ENCODE measurements at places on chromosomes 2 and 18. TPM values are rescaled to one million over a fixed set of nuclear protein-coding genes. Genes with fewer than 3 reads are reported as not detected.

The CDK5R2 gene
- not detected for total RNA-seq

The GRHL1 gene
- total RNA-seq, result 86.3 TPM

The ICOS gene
- total RNA-seq, result 0.33 TPM

The AGXT gene
- total RNA-seq, result under 0.01 TPM

The ADAM23 gene
- 2.5 TPM for total RNA-seq

The IL1A gene
- not detected for total RNA-seq

The COA5 gene
- total RNA-seq, result 50.8 TPM

The SIGLEC15 gene
- total RNA-seq, result 1.5 TPM

The EGR4 gene
- not detected for total RNA-seq

The MEP1B gene
- total RNA-seq, result 0.15 TPM

The NPAS2 gene
- total RNA-seq, result 22.5 TPM

The PAX8 gene
- 1.0 TPM for total RNA-seq

The SCYGR8 gene
- total RNA-seq, result not detected

The ITGAV gene
- total RNA-seq, result 107 TPM

The EMILIN1 gene
- total RNA-seq, result 25.6 TPM

The GKN1 gene
- total RNA-seq, result not detected

The ALLC gene
- 0.16 TPM for total RNA-seq

The KCNIP3 gene
- 15.1 TPM for total RNA-seq

The NEUROD1 gene
- total RNA-seq, result not detected

The ASTL gene
- total RNA-seq, result not detected

The BAZ2B gene
- 250 TPM for total RNA-seq

The TLX2 gene
- not detected for total RNA-seq

The RMND5A gene
- total RNA-seq, result 41.6 TPM

The RIT2 gene
- total RNA-seq, result not detected

The OLA1 gene
- 73.7 TPM for total RNA-seq

The CRYGD gene
- total RNA-seq, result not detected

The ABCB6 gene
- total RNA-seq, result 14.5 TPM

The CXXC1 gene
- 50.6 TPM for total RNA-seq

The POLR1A gene
- total RNA-seq, result 13.1 TPM

All from breast epithelium (tissue), 4 donors.